ENCODE measurements at places on chromosomes 1 and 21.

- no peak for DNase-seq
Measured at GRCh38 chr1:19209439-19209989, 552 bp downstream of the UBR4 start.

DNA sequence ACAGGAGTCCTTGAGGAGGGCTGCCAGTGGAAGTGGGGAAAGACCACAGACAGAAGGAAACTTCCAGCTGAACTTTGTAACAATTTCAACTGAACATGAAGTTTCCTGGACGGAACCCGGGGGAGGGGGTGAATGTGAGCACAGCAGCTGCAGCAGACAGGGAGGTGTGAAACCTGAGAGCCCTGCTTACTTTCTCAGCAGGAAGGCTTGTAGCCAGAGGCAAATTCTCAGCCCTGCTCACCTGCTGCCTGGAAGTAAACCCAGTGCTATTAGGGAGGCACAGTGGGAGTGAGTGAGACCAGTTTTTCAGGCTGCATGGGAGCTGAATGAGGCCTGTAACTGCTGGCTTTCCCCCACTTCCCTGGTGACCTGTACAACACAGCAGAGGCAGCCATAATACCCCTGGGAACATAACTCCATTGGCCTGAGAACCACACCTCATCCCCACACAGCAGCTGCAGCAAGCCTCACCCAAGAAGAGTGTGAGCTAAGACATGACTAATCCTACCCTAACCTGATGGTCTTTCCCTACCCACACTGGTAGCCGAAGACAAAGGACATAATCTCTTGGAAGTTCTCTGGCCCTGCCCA is 9.6 kb upstream of the SPRR2F start:
- DNase-seq = no peak

GRCh38 chr21:36845790-36846189 is 120.7 kb downstream of the HLCS start:
- no peak for DNase-seq

DNA sequence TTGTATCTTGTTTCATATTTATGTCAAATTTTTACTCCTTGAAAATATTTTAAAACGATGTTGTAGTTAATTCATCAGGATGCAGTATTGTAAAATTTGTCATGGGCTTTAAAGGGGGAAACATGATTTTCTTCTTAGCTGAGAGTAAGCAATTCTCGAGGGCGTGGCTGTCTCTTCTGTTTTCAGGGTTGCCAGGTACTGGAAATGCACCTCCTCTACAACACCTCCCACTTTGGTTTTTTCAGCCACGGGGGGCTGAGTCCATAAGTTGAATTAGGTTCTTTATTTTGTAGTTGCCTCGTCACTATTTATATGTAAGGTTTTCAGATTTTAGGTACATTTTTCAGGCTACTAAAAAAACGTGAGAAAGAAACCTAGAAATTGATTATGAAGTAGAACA is 64.0 kb downstream of the PRDM2 start:
- DNase-seq = no peak

- peak; percentile 71 for DNase-seq
Measured at GRCh38 chr1:227749916-227750710, 14.9 kb downstream of the SNAP47 start.

DNA sequence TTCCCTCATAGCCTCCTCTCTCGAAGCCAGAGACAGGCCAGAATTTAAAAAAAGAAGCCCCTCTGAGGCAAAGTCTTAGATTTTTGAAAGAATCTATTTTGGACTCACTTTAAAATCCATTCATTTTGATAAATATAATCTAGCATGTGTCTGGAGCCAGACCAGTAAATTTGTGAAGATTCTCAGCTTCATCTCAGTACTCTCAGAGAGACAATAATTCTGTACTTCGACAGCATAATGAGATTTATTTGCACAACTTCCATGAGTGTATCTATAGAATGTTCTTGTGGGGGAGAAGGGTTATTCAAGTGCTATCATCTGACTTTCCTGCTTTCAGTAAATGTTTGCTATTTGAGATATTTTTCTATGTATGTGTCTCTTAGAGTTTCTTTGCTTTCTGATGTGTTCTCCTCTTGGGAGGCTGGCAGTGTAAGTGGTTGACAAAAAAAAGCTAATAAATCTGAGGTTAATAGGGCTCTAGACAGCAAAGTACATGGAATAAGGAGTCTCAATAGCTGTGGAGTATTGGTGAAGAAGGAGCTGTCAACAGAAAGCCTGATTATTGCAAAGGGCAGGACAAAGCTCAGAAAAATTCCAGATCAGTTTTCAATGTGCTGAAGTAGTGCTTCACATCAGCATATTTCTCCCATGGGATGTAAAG is 223.0 kb downstream of the PTBP2 start:
- DNase-seq = no peak

DNA sequence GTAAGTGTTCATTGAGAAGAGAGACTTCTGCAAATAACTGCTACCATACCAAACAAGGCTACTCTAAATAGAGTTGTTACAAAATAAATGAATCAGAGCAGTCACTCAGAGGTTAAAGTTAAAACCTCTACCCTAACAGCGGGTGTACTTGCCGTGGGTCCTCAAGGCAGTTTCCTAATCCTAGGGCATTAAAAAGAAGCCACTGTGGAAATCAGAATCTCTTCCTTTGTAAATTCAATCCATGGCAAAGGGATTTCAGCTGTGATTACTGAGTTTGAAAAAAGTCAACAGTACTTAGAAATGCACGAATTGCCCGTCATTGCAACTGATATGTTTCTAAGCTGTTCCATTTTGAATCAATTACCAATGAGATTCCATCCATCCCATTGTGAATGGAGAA is 13.5 kb downstream of the TBX15 start:
- no peak for DNase-seq

GRCh38 chr1:68101829-68102228 is 51.4 kb upstream of the DIRAS3 start:
- DNase-seq = no peak

DNA sequence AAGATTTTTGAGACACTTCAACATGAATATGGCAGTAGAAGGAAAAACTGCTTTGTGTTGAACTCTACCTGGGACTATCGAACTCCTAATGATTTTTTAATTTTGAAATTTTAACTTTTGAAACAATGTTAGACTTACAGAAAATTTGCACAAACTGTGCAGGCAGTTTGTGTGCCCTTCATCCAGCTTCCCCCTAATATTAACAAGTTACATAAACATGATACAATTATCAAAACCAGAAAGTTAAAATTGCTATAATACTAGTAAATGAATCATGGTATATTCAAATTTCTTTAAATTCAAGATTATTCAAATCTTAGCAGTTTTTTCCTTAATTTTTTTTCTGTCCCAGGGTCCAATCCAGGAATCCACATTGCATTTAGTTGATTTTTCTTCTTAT is 278.9 kb downstream of the ADGRL2 start:
- no peak for DNase-seq

Data from heart left ventricle (tissue), 16 donors.